Adrenal gland (tissue), 19 donors: ENCODE measurements at places on chromosomes 3 and 15. TPM values are rescaled to one million over a fixed set of nuclear protein-coding genes. Genes with fewer than 3 reads are reported as not detected.

Gene RPS17
- 1,258 TPM for total RNA-seq

Gene RBPMS2
- total RNA-seq: 5.7 TPM

Gene ANKRD63
- total RNA-seq: not detected

Gene GOLGA8J
- total RNA-seq: not detected

Gene FLNB
- 191 TPM for total RNA-seq

Gene CCNB2
- 1.3 TPM for total RNA-seq

Gene RBP2
- total RNA-seq: 2.2 TPM

Gene CCR2
- 0.61 TPM for total RNA-seq

Gene MYH15
- total RNA-seq: 0.21 TPM

Gene FAM162A
- total RNA-seq: 63.8 TPM

Gene FAIM
- 5.9 TPM for total RNA-seq

Gene KIF7
- 2.2 TPM for total RNA-seq

Gene PFN2
- 129 TPM for total RNA-seq

Gene GPR62
- total RNA-seq: 0.32 TPM

Gene RASGRP1
- 2.8 TPM for total RNA-seq

Gene FGF12
- 40.2 TPM for total RNA-seq

Gene GOLGA6L24
- not detected for total RNA-seq

Gene DCBLD2
- 40.0 TPM for total RNA-seq

Gene HACD3
- 125 TPM for total RNA-seq

Gene OXNAD1
- 6.5 TPM for total RNA-seq

Gene ROBO1
- total RNA-seq: 30.3 TPM

Gene SCAANT1
- total RNA-seq: not detected

Gene XCR1
- 0.13 TPM for total RNA-seq

Gene TRIM71
- total RNA-seq: not detected

Gene WDR93
- total RNA-seq: 0.14 TPM

Gene KBTBD13
- total RNA-seq: not detected

Gene HYAL1
- total RNA-seq: 38.1 TPM

Gene PRR23A
- not detected for total RNA-seq

Gene FGF7
- total RNA-seq: 3.8 TPM

Gene SLC28A1
- 0.19 TPM for total RNA-seq

Gene EHHADH
- total RNA-seq: 2.4 TPM

Gene CPLX3
- 1.1 TPM for total RNA-seq

Gene GHSR
- not detected for total RNA-seq
